ENCODE measurements at places on chromosomes 6 and 20. TPM values are rescaled to one million over a fixed set of nuclear protein-coding genes. Genes with fewer than 3 reads are reported as not detected.

DNA sequence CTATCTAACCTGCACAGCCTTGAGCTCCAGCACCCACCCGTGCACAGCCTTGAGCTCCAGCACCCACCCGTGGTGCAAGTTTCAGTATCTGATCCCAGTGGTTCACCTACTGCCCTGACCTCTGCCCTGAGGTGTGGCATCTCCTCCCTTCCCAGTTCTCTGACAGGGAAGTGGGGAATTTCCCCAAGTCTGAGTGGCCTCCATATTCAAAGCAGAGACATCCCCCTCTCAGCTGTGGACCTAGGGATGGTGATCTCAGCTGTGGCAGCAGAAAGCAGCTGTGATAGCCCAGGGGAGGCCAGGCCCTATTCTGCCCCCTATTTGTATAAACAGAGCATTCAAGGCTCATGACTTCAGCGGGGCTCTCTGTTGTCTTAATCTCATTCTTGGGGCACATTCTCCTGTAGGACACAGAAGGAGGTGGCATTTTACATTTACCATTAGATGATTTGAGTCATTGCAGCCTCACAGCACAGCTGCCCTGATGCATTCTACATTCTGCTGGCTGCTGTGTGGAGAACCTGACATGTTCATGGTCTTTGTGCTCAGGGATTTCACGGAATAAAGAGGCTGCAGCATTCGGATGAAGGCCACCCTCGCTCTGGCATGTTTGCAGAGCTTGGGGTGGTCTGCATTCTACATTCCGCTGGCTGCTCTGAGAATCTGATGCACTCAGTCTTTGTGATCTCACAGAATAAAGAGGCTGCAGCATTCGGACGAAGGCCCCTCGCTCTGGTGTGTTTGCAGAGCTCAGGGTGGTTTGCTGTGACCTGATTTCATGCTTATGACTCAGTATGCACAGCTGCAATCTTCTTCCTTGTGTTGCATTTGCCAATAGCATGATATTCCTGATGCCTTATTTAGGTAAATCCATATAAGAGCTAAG is 16.9 kb downstream of the GPR31 start:
- DNase-seq = no peak

DNA sequence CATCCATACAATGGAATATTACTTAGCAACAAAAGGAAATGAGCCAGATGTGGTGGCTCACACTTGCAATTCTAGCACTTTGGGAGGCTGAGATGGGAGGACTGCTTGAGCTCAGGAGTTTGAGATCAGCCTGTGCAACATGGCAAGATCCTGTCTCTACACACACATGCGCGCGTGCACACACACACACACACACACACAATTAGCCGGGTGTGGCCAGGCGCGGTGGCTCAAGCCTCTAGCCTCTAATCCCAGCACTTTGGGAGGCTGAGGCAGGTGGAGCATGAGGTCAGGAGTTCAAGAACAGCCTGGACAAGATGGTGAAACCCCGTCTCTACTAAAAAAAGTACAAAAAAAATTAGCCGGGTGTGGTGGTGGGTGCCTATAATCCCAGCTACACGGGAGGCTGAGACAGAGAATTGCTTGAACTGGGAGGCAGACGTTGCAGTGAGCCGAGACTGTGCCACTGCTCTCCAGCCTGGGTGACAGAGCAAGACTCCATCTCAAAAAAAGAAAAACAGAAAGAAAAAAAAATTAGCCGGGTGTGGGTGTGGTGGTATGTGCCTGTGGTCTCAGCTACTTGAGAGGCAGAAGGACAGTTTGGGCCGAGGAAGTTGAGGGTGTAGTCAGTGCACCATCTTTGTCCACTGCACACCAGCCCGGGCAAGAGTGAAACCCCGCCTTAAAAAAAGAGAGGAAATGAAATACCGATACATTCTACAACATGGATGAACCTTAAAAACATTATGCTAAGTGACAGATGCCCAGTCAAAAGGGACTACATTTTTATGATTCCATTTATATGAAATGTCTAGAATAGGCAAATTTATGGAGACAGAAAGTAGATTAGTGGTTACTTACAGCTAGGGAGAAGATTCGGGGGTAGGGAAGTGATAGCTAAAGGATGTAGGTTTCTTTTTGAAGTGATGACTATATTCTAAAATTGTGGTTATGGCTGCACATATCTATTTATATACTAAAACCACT is 52.5 kb downstream of the RBL1 start:
- DNase-seq = no peak

DNA sequence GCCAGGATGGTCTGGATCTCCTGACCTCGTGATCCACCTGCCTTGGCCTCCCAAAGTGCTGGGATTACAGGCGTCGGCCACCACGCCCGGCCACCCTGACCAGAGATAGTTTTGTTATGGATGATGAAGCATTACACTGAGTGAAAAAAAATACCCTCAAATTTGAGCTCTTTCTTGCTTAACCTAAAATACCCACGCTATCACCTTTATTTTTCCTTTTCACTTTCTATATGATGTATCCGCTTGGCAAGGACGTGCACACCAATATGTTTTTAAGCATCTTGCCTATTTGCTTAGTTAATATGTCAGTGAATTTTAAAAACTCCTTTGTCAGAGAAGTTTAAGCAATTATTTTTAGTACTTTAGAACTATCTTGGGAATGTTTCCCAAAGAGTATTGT is 150.4 kb downstream of the INSM1 start:
- DNase-seq = no peak

DNA sequence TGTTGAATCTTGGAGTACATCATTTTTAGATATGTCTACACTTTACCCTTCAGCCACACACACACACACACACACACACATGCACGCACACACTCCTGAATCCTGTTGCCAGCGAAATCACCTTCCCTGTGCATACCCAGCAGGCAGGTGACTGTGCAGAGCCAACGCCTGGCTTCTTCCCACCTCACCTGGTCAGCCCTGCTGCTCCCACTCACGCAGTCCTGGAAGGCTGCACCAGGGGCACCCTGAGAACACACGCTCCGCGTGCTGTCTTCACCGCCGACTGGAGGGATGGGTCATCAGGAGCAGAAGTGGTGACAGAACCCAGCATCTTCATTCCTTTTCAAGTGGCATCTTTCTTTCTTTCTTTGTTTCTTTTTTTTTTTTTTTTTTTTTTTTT is 94.6 kb downstream of the TBXT start:
- no peak for DNase-seq

- no peak for DNase-seq
These were observed 39.0 kb downstream of the GCM1 start for GRCh38 chr6:53109612-53110011.

DNA sequence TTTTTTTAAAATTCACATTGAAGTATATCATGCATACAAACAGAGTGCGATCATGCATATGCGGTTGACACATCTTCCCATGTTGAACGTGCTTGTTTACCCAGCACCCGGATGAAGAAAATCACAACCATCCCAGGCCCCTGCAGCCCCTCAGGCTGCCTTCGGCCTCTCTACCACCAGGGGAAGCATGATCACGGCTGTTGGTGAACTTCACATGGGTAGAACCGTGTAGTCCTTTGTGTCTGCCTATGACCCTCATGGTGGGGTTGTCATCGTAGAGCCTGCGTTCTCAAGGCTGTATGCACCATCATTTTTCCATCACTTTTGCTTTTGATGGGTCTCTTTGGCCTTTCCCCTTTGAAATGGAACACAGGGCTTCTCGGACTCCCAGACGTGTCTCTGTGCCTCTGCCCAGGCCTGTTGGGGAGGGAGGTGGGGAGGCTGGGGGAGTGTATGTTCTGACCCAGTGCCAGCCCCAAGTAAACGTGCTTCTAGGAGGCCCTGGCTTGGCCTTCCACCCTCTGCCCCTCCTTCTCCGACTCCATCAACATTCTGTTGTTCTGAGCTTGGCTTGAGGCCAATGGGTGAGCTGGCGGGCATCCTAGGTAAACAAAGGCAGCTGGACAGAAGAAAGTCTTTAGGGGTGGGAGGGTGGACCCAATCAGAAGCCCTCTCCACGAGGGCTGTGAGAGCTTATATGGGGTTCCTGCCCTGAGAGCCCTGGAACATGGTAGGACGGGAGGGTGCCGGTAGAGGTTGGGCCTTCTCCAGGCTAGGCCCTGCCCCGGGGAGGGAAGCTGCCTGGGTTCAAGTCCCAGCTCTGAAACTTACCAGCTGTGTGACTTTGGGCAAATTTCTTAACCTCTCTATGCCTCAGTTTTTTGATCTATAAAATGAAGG is 39.7 kb downstream of the TGM2 start:
- DNase-seq = no peak

DNA sequence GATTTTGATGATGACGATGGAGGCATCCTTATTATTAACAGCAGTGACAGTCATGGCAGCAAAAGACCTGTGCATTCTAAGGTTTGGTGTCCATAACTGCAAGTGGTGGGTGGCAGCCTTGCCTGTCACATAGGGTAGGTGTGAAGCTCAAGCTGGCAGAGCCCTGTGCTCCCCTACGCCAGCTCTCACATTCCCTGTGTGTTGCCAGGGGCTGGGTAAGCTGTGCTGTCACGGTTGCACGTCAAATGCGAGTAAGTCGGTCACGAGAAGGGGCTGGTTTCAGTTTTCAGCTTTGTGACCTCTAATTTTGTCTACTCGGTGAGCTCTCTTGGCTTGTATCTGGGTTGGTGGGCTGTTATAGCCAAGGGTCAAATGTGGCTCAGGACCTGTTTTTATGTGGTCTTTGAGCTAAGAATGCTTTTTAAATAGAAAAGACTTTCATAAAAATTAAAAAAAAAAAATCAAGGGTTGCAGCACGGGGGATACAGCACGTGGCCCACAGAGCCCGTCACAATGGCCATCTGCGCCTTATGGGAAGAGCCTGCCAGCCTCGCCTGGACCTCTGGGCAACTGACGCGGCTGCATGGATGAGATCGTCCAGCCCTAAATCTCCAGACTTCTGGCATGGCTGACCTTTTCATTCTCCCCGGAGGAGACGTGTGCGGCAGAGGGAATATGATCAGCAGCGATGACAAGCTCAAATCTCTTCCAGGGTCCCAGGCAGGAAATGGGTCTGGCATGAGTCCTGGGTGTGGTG is 148.5 kb downstream of the PHACTR3 start:
- no peak for DNase-seq

DNA sequence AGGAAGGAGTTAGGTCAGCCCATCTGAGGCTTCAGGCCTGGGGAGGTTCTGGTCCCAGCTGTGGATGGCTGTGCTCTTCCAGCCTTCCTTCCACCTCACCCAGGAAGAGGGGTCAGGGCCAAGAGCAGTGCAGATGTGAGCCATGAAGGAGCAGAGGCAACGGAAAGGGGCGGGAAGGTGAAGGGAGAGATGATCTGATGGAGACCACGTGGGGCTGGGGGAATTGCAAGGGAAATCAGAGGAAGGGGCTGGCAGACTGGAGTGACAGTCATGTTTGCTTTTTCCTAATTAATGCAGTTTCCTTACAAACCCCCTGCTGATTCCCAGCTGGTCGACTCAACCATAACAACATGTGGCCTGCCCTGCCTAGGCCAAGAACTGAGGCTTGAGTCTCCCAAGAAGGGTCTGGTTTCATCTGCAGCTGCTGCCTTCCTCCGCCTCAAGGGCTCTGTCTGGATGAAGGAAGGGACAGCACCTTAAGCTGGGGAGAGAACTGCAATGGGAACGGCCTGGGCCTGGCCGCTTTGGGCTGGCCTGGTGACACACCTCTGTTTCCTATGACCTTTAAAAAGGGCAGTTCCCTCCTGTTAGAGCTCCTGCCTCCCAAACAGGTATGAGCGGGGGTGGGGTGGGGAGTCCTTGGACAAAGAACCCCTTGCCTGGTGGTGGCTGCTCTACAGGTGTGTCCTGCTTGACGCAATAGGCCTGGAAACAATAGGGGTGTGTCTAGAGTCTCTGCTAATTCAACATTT is 7.8 kb upstream of the MRPS18A start:
- no peak for DNase-seq

- DNase-seq = no peak
These were observed 149.9 kb upstream of the PHACTR1 start for GRCh38 chr6:12566618-12567123.

SLC17A9 gene
- 7.0 TPM for total RNA-seq

NHSL1 gene
- total RNA-seq = 72.3 TPM

TRERF1 gene
- 8.7 TPM for total RNA-seq
